ENCODE measurements at places on chromosomes 11 and 22. TPM values are rescaled to one million over a fixed set of nuclear protein-coding genes. Genes with fewer than 3 reads are reported as not detected.

The DEFB131B gene
- total RNA-seq: not detected

DNA sequence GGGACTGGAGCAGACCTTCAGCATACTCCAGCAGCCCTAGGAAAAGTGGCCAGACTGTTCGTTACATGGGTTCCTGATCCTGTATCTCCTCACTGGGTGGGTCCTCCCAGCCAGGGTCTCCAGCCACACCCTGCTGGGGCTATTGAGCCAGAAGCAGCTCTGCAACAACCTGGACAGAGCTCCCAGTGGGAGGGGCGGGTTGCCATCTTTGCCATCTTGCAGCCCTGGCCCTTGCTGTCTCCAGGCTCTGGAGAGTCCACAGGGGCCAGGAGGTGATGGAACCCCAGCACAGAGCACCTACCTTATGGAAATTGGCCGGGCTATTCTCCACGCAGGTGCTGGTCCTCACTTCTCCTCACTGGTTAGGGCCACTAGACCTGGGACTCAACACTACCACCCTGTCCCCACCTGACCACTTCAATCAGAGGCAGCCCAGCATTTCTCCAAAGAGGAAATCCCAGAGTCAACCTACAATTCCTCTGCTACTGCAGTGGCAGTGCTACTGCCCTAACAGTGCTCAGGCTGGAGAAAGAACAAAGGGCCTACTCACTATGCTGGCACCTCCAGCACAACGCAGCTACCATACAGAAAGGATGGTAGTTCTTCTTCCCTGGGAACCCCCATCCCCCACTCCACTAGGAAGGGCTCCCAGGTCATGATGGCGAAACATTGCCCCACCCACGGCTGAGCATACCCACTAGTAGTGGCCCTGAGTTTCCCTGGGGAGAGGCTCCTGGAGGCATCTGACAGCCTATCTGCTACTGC lies 290.2 kb upstream of the NCAM1 start:
- DNase-seq: no peak

DNA sequence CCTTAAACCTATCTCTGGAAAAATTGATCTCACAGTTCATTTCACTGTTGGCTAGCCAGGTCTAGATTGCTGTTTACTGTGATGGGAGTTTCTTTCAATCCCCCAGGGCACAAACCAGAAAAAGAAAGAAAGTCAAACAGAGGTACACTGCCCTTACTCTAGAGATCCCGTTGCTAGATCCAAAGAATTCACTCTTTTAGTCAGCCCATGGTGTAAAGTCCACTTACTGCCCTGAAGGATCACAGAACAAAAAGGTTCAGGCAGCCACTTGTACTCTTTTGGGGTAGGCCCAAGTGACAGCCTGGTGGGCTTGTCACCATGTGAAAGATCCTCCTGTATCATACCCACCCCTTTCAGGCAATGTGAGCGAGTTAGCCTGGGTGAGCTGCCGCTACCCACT lies 162.6 kb upstream of the CCDC179 start:
- DNase-seq: no peak

The MS4A15 gene
- total RNA-seq: not detected

DNA sequence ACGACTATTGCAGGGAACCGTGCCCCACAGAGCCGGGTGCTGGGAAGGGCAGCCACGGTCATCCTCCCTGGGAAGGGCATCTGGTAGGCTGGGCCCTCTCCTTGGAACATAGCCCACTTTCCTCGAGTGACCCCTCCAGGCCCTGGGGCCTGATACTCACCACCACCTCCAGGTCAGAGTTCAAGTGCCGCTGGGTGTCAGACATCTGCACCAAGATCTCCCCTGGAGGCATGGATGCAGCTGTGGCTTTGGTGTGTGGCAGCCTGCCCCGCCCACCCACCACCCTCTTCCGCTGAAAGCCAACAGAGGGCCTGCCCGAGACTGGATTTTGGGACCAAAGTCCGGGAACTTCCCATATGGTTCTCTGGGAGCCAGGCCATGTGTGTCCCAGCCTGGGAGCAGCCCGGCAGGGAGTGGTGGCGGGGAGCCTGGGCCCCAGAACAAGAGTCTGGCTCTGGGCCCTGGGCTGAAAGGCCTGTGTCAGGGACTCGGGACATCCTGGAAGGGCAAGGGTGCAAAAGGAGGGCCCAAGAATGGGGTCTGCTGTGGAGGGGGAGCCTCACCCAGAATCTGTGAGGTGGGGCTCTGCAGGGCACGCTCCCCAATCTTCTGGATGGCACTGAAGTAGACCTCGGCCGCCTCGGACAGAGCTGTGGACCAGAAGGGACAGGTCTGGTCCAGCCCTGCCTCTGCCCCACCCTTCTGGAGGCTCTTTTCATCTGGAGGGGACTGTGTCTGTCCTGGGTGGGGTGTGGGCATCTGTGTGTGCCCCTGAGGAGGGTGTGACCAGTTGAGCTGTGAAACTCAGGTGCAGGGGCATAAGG lies 2.6 kb downstream of the BAIAP2L2 start:
- no peak for DNase-seq

DNA sequence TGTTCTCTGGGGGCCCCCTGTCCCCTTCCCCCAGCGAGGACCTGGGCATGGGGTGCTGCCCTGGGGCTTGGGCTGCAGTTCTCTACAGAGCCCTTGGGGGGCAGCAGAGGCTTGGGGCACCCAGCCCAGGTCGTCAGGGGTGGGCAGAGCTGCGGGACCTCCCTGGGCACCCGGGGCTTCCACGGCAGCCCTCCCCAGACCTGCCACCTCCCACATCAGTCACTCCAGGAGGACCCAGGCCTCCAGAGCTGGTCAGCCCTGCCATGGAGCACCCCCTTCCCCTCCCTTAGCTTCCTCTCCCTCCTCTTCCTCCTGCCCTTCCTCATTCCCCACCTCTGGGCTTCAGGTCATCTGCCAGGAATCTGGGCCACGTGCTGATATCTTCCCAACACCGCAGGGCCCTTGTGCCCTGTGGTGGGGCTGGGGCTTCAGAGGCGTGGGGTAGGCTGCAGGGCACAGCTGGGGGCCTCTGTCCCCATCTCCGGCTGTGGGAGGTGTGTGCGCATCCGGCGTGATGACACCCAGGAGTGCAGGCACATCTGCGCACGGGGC lies 5.8 kb downstream of the TSPAN4 start:
- no peak for DNase-seq

The CD3D gene
- 0.59 TPM for total RNA-seq

DNA sequence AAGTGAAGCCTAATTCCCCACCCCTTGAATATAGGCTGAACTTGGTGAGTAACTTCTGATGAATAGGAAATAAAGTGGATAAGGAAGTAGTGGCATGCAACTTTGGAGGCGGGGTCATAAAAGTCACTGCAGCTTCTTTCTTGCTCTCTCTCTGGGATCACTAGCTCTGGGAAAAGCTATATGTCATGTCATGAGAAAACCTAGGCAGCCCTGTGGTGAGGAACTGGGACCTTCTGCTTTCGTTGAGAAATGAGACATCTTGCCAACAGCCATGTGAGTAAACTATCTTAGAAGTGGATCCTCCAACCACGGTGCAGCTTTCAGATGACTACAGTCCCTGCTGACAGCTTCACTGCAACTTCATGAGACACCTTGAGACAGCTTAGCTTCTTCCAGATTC lies 15.7 kb downstream of the ZNF214 start:
- DNase-seq: no peak

The LSP1 gene
- 18.5 TPM for total RNA-seq

The ARHGAP20 gene
- 7.6 TPM for total RNA-seq

DNA sequence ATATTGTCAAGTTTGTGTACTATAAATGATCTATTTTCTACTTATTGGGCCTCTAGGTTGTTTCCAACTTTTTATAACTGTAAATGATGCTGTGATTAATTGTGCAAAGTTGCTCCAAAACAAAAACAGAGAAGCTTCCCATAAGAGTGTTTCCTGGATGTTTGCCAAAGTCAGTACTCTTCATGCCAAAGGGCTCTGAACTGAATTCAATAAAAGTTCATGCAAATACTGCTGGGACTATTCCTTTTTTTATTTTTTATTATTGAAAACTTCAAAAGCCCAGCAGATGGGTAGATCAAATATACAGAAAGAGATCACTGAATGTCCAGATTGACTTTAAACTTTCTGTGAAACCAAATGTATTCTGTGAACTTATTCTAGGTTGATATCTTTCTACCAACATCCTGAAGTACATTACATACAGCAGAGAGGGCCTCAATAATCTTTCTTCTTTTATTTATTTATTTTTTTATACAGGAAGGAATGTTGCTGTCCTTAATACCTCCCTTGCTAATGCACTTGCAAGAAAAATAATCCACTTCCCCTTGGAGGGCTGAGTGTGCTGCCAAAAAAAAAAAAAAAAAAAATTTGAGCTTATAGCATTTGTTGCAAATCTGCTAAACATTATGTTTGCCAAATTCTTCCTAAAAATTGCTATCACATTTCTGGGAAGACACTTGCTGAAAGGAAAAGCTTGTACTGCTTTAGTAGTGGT lies 53.0 kb downstream of the CTSC start:
- DNase-seq: peak; percentile 91

GRCh38 chr11:60124802-60125432 lies 36.5 kb downstream of the MS4A2 start:
- no peak for DNase-seq

- DNase-seq: no peak
These were observed 5.9 kb downstream of the LMNTD2 start for GRCh38 chr11:554428-555226.

GRCh38 chr11:56716379-56716854 lies 17.5 kb downstream of the OR9G1 start:
- no peak for DNase-seq

- DNase-seq: no peak
These were observed 51.6 kb upstream of the APOA1 start for GRCh38 chr11:116888884-116889549.

GRCh38 chr11:128182844-128183243 lies 404.5 kb downstream of the ETS1 start:
- no peak for DNase-seq

The RFPL3 gene
- not detected for total RNA-seq

DNA sequence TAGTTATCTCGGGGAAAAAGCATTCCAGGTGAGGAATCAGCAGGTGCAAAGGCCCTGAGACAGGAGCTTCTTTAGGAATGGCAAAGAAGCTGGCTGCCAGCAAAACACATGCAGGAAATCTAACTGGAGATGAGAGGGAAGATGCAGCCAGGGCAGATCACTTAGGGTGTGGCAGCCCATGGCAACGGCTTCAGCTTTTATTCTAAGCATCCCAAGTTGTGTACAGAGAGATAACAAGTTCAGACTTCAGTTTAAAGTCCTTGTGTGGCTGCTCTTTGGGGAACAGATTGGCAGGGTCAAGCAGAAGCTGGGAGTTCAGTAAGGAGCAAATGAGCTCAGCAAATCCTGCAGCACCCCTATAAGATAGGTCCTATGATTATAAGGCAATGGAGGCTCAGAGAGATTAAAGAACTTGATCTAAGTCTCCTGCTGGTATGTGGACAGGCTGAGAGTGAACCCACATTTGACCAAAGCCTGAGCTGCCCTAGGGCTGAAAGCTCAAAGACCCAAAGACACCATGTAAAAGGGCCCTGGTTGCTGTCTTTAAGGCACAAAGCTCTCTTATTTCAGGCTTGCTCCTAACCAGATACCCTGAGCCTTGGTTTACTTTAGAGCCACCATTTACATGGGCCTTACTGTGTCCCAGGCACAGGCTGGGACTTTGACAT lies 466.8 kb downstream of the SOX6 start:
- DNase-seq: no peak

DNA sequence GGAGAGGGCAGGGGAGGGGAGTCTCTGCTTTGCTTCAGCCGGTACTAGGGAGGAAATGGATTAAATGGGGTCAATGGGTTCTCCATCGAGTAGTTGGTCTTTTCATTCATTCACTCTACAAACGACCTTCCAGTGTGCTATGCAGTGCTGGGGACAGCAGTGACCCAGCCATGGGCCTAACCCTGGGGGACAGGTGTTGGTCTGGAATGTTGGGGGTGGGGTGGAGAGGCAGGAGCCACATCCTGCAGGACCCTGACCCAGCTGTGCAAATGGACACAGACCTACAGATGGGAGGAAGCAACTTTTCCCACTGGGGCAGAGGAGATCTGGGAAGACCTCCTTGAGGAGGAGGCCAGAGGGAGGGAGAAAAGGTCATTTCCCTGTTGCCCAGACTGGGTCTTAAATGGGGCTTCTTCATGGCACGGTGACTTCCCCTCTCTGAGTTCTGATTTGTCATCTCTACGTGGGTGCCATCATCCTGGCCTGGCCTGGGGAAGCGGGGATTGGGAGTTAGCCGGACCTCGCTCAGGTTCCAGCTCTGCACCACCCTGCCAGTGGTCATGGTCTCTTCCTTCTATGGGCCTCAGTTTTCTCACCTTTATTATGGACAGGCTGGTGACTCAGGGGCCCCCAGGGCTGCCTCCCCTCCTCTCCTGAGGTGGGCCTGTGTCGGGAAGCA lies 2.0 kb downstream of the CYTH4 start:
- no peak for DNase-seq

The RRAS2 gene
- 29.3 TPM for total RNA-seq

DNA sequence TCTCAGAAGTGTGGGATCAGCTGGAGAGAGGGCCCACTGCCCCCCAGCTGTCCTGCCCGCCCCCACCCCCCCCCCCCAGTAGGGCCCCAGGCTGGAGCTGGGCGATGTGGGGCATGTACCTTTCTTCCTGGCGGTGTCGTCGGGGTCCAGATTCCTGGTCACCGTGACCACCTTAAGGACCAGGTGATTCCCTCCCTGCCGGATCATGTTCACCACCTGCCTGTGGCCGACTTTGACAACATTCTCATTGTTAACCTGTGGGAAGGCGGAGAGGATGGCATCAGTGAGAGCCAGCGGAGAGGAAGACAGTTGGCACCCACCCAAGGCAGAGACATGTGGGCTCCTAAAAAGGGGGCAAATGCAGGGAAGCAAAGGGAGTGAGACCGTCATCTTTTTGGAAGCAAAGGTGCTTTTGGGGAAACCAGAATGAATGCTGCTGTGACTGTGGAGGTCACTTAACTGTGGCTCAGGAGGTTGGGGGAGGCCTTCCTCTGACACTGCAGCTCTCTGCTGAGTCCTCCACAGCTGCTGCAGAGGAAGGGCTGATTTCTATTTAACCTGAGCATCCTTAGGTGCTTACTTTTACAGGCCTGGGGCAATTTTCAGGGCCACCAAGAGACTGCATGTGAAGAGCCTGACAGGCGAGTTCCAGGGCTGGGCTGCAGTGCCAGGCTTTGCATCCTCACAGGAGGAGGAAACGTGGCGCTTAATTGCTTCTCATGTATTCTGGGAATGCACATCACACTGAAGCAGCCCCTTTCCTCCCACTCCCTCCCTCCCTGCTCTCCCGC lies 104.5 kb downstream of the CTTN start:
- peak; percentile 10 for DNase-seq

- DNase-seq: no peak
These were observed 7.2 kb upstream of the NIPSNAP1 start for GRCh38 chr22:29587938-29588699.

GRCh38 chr11:127199306-127199801 lies 198.8 kb upstream of the KIRREL3 start:
- DNase-seq: no peak

DNA sequence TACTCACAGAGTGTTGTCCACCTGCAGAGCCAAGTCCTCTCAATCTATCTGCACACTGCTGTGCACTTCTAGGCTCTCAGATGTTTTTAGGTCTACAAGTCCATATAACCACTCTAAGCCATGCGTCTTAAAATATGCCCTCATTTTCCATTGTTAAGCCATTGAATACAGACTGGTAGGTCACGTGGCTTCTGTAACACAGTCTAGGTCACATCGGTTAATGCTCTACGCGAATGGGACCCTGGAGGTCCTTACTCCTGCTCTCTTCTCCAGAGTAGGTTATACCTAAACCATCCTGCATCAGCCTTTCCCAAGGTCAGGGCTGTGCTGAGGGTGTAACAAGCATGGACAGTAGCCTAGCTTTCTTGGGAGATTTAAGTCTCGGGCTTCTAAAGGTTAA lies 819 bp downstream of the JAML start:
- no peak for DNase-seq
